8988T (cell line): ENCODE measurements at places on chromosomes 2 and 18.

DNA sequence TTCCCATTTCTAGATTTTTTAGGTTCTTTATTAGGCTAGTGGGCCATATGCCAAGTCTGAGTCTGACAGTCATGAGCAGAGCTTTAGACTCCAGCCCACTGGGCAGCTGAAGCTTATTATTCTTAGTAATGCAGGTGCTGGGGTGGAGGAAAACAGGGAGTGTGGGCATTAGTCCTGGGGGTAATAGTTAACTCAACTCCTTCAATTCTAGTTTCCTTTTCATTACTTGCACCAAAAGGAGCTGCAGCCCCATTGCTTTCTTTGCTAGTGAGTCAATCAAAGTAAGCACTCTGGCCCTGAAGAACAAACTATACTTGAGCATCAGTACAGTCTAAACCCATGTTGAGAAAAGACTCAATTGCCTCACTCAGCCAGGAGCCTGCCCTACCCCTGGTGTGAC is 35.5 kb downstream of the ICOS start:
- DNase-seq: no peak

DNA sequence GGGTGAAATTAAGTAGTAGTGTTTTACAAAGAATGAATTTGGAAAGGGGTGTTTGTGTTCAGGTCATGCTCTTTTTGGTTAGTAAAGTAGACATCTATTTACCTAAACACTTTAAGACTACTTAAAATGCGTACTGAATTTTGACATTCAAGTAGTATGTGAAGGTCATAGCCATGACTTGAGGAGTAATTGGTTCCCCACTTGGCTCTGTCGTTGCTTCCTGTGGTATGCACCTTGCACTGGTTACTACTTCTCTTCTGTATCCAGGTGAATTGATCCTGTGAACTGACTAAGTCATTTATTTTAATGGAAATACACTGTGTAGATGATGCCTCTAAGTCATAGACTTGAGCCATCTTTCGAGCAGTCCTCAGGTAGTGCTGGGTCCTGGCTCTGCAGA is 97.9 kb downstream of the ITGB1BP1 start:
- no peak for DNase-seq

GRCh38 chr18:68979737-68980136 is 181.9 kb downstream of the CCDC102B start:
- DNase-seq: no peak

DNA sequence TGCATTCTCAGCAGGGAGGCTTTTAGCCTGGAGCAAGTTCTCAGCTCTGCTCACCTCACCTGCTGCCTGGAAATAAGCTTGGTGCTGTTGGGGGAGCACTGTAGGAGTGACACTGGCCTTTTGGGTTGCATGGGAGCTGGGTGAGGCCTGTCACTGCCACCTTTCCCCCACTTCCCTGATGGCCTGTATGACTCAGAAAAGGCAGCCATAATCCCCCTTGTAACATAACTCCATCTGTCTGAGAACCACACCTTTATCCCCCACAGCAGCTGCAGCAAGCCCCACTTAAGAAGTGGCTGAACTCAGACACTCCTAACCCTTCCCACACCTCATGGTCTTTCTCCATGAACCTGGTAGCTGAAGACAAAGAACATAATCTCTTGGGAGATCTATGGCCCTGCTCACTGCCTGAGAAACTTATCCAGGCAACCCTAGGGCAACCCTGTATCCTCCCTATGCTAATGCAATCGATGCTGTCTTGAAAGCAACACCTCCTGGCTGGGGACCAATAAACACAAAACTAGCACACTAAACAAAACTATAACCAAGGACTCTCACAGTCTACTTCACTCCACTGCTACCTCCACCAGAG is 258.9 kb upstream of the OSR1 start:
- DNase-seq: no peak

DNA sequence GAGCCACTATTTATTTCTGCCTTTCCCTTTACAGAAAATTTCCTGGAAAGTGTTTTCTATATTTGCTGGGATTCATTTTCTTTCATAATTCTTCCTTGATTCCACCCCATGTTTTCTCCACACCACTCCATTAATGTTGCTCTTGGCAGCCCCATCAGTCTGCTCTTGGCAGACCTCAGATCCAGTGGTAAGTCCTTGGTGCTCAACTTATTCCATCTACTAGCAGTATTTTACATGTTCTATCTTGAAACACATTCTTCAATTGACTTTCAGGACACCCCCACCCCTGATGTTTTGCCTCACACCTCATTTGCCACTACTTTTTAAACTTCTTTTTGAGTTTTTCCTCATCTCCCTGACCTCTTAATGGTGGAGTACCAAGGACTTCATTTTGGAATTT is 65.0 kb downstream of the HNMT start:
- DNase-seq: no peak

GRCh38 chr18:34001376-34001775 is 223.3 kb downstream of the NOL4 start:
- no peak for DNase-seq
